ENCODE measurements at places on chromosomes 16 and 17.

DNA sequence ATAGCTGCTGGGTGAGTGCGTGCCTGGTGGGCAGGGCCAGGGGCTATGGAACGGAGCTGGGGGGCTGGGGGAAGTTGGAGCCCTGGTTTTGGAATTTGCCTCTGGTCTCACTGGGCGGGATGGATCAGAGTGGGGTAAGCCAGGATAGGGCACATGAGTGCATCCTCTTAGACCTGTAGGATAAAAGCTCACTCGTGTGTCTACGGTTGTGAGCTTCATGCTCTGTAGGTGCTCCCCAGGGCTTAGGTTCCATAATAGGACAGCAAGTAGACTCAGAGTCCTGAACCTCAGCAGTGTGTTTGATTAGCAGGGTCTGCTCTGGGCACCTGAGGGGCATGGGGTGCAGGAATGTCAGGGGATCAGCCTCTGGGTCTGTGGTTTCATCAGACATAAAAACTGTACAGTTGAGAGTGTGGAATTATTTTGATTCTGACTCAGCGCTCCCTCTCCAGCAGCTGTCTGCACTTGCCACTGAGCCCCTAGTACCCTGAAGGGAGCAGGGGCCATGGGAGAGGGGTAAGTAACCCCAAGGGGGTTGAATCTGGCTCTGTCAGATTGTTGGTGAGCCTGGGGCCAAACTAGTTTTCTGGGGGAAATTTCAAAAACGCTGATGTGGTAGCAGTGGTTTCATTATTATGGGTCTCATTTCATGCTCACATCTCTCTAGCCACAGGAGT, 84.2 kb upstream of the LGALS9 start:
- no peak for DNase-seq

- no peak for DNase-seq
Observed at GRCh38 chr17:72692676-72693075, 399.8 kb downstream of the SLC39A11 start.

GRCh38 chr17:57949649-57950048, 5.6 kb downstream of the CUEDC1 start:
- no peak for DNase-seq

- no peak for DNase-seq
Observed at GRCh38 chr16:59540621-59541020, 806.5 kb upstream of the GOT2 start.

GRCh38 chr16:2004795-2005517, 4.7 kb downstream of the ZNF598 start:
- DNase-seq: no peak

- DNase-seq: no peak
Observed at GRCh38 chr17:16652847-16653366, 743 bp downstream of the ZNF624 start.

- no peak for DNase-seq
Observed at GRCh38 chr16:65449526-65449925, 327.7 kb upstream of the CDH11 start.

DNA sequence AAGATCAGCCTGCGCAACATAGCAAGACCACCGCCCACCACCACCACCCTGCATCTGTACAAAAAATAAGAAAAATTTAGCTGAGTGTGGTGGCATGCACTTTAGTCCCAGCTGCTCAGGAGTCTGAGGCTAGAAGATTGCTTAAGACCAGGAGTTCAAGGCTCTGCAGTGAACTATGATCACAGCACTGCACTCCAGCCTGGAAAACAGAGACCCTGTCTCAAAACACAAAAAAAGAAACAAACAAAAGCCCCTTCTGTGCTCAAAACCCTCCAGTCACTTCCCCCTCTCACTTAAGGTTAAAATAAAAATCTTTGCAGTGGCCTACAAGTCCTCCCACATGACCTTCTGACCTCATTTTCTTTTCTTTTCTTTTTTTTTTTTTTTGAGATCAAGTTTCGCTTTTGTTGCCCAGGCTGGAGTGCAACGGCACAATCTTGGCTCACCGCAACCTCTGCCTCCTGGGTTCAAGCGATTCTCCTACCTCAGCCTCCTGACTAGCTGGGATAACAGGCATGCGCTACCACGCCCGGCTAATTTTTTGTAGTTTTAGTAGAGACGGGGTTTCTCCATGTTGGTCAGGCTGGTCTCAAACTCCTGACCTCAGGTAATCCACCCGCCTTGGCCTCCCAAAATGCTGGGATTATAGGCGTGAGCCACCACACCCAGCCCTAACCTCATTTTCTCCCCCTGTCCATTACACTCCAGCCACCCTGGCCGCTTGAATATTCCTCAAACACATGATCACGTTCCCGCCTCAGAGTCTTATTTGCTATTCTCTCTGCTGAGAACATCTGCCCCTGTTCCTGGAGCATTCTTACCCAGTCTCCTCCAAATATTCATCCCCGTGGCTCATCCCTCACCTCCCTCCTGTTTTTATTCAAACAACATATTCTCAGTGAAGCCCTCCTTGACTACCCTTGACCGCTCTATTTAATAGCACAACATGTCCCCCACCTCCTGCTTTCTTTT, 126.6 kb upstream of the MED13 start:
- DNase-seq: no peak

- no peak for DNase-seq
Observed at GRCh38 chr16:76676356-76676755, 399.2 kb downstream of the CNTNAP4 start.

GRCh38 chr16:79816081-79816497, 215.6 kb upstream of the MAF start:
- no peak for DNase-seq

DNA sequence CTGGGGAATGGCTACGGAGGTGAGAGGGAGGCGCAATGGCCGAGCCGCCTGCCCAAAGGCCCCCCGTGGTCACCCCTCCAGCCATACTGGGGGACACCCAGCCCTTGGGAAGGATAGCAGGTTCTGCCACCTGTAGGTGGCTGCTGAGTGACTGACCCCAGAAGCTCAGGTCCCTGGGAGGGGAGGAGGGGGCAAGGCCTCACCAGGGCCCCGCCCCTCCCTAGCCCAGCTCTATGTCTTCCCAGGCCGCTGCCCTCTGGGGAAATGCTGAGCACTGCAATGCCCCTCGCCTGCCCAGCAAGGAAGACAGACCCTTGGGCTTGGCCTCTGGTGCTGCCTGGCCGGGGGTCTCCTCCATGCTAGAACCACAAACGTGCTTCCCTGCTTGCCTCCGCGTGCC, 11.4 kb upstream of the CLDN9 start:
- DNase-seq: no peak

DNA sequence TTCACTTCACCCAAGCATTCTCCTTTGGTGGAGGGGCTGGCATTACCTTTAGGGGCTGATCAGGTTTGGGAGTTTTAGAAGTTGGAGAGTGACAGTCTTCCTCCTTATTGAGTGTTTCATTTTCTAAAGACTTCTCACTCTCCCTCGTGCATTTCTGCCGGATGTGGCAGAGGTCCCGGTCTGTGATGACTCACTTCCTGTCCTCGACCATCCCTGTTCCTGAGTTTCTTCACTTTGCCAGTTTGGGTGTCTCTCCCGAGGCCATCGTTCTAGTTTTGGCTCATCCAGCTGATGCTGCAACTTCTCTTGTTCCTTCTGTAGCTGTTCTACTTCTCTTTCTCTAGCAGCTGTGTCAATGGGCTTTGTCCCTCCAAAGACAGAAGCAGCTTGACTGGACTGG, 104.3 kb downstream of the PHKB start:
- DNase-seq: no peak

GRCh38 chr17:52979921-52980320, 821.4 kb upstream of the CA10 start:
- no peak for DNase-seq

- DNase-seq: no peak
Observed at GRCh38 chr17:60664022-60664421, 13.6 kb upstream of the BCAS3 start.

DNA sequence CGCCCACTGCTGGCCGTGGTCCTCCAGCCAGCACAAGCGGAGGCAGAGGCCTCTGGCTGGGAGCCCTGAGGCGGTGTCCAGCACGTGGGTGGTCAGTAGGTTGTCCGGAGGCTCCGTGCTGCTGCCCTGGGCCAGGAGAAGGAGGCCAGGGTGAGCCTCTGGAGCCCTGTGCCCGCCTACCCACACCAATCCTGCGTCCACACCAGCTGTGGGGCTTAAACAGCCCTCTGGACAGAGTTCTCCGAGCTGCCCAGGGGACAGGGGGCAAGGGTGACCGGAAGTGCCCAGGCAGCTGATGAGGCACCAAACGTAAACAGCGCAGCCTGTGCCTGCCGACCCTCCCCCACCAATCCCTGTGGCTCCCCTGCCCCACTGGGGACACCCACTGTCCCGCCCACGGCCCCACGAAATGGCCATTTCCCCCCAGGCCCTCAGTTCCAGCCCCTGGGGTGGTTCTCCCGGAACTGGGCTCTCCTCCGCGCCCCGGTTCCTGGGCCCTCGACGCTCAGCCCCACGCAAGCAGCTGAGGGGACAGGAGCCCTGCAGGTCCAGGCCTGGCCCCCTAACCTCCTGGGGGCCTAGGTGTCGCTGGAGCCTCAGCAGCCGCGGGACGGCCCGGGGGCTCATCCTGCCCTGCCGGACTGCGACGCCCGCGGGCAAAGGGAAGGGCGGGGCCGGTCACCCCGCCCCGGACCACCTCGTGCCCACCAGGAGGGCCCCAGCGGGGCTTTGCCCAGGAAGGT, 27.9 kb upstream of the DBNDD1 start:
- no peak for DNase-seq

- DNase-seq: no peak
Observed at GRCh38 chr17:77927777-77928518, 30.6 kb upstream of the TNRC6C start.

- DNase-seq: no peak
Observed at GRCh38 chr17:77442976-77443747, 302.4 kb downstream of the SEC14L1 start.

DNA sequence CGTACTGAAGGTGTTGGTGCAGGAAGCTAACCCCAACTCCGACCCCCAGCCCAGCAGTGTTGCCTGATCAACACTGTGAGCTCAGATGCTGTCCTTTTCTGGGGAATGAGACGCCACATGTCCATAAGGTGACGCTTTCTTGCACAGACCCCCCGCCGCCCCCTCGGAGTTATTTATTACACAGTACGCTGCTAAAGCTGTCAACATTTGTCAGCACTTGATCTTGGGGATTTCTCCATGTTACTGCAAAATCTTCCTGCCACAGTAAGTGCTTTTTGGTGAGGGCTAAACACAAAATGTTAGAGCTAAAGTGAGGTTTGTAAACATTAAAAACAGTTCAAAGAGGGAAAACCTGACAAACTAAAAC, 15.9 kb downstream of the CMTM3 start:
- no peak for DNase-seq

GRCh38 chr17:61815863-61816503, 47.3 kb downstream of the BRIP1 start:
- DNase-seq: no peak

GRCh38 chr17:40072735-40073346, 10.1 kb downstream of the THRA start:
- no peak for DNase-seq

GRCh38 chr17:20896153-20896649, 146.6 kb downstream of the USP22 start:
- no peak for DNase-seq

- DNase-seq: no peak
Observed at GRCh38 chr17:6187836-6188235, 117.7 kb downstream of the WSCD1 start.

DNA sequence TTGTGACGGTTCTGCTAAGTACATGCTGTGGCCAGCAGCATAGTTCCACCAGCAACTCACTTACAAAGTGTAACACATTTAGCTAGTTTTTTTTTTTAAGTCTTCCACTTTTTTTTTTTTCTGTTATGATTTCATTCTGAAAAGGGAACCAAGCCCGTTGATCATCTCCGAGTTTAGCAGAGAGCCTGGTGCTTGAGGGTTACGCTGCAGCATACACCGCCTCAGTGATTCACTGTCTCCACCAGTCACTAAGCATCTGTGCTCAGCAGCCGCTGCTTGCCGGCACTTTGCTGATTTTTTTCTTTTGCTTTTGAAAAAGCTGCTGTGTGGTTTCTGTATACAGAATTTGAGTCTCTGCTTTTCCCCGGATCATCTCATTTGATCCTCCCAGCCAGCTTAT, 194.5 kb upstream of the CDH13 start:
- no peak for DNase-seq

DNA sequence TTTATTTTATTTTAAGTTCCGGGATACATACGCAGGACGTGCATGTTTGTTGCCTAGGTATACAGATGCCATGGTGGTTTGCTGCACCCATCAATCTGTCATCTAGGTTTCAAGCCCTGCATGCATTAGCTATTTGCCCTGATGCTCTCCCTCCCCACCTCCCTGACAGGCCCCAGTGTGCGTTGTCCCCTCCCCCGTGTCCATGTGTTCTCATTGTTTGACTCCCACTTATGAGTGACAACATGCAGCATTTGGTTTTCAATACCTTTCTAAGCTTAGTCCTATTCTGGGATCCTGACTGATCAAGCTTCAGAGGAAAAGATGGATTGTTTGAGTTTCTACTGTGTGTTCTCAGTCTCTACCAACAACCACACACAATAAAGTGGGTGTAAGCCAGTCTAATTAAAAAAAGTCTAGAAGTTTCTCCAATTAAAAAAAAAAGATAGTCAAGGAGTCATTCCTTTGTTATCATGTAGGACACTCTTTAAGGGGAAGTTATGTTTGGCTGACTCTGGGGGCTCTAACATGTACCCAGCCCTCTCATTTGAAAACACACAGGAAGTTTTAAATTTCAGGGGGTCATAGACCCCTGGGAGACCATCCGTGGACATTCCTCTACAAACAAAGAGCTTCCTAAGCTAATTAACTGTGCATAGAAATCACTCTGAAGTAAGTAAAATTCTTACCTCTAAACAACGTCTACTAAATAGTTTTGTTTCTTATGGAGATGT, 66.3 kb upstream of the ADAMTS18 start:
- no peak for DNase-seq

- DNase-seq: no peak
Observed at GRCh38 chr17:68640242-68640989, 39.2 kb upstream of the FAM20A start.

- DNase-seq: no peak
Observed at GRCh38 chr16:23342083-23342640, 40.1 kb downstream of the SCNN1B start.

DNA sequence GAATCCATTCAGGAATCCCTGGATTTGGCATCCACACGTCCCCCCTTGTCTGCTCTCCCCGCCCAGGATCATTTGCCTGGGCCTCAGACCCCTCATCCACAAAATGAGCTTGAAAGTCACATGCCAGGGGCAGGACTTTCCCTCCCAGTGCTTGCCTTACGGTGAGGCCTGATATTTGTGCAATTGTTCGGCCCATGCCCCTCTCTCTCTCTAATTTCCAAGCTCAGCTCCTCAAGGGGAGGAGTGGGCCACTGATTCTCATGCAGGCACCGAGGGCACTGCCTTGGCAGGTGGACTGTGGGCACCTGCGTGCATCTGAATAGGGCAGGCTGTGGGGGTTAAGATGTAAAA, 267.2 kb upstream of the FOXF1 start:
- no peak for DNase-seq

DNA sequence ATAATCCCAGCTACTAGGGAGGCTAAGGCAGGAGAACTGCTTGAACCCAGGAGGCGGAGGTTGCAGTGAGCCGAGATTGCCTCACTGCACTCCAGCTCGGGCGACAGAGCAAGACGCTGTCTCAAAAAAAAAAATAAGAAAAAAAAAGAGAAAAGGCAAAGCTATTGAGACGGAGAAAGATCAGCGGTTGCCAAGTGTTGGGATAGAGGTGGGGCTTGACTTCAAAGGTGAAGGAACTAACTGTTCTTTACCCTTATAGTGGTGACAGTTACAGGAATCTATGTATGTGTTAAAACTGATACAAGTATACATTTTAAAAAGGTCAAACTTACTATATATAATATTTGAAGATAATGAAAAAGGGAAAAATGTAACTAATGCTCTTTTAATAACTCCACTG, 22.5 kb downstream of the AKAP10 start:
- DNase-seq: no peak

Data from NCI-H526 treated with DMSO at 0.1 percent for 48 hours (cell line).